Activated T-helper 1 cell treated with anti-CD3 and anti-CD28 coated beads, Interleukin-12 subunit alpha, Interleukin-12 subunit beta, Interleukin-2, Interleukin-4 antibody, amounts not matched to agents 30 ng/mL and 10 ng/mL and 1 ng/mL, durations not matched to agents 14 hours and 24 hours and 36 hours (primary cell): ENCODE measurements at places on chromosomes 2 and 18. TPM values are rescaled to one million over a fixed set of nuclear protein-coding genes. Genes with fewer than 3 reads are reported as not detected.

TTC31 gene
- 30.2 and 32.2 TPM in 2 replicates for total RNA-seq

DNA sequence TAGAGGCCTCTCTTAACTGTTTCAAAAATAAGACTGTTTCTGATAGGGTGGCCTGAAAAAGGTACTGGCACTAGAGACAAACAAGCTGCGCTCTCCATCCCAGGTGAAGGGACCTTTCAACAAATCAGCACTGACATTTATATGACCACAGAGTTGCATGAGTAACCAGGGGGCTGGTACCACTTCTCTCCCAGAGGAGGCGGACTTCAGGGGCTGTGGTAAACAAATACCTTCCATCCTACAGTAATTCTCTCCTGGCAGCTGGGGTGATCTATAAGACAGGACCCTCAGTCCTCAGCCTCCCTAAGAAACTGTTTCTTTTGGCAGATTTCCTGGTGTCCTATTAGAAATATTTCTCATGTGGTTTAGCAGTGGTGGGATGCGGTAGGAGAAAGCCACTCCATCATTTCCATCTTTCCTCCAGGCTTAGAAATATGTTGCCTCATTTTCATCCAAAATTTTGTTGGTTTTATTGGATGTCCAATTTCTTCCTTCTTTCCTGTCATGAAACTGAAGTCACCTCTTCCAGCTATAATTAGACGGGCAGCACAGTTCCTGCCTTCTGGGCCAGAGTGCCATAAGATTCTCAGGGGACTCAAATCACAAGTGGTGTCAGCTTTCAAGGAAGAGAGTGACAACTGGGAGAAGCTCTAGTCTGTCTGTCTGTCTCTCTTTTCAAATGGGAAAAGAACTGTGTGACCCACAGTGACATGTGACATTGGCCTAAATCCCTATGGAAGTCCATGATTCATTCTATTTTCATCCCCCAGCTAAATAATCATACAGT lies 96.4 kb downstream of the CYRIA start:
- DNase-seq = no peak
- H3K27ac ChIP-seq = no peak overlapping the region
- H3K4me1 ChIP-seq = no peaks in the 10 kb centered on the region
- no peak overlapping the region for H3K4me3 ChIP-seq

DNA sequence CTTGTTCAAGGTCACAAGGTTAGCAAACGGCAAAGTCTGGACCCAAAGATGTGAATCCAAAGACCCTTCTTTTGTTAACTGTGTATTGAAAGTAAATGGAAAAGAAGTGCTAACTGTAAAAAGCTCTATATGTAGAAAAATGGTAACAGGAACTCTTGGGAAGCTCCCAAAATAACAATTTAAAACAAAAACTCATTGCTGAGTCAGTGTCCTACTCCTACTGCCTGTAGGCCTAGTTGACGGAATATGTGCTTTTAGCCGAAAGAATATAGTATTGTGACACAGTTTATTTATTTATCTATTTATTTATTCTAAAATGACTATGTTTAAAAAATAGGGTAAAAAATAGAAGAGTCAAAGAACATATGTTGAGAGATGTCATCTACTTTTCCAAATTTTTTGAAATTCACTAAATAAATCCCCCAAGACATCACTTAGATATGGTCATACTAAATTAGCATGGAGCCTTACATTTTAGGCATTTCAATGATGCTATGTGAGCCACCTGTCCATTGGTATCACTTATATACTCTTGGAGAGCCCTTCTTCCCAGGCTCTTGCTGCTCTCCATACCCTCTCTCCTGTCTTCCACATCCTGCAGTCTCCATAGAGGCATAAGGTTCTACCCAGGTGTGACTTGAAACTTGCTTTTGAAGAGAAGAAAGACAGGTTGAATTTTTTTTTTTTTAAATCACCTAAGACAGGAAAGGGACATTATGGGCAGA lies 13.7 kb downstream of the COL5A2 start:
- H3K27me3 ChIP-seq = no peaks in the 10 kb centered on the region
- no peak for DNase-seq
- no peak overlapping the region for H3K27ac ChIP-seq

DNA sequence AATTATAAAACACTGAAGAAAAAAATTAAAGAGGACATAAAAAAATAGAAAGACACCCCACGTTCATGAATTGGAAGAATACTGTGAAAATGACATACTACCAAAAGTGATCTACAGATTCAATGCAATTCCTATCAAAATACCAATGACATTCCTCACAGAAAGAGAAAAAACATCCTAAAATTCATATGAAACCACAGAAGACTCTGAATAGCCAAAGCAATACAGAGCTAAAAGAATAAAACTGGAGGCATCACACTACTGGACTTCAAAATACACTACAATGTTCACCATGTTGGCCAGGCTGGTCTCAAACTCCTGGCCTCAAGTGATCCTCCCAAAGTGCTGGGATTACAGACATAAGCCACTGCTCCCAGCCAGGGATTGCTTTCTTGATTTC lies 56.3 kb downstream of the TLK1 start:
- H3K36me3 ChIP-seq = peaks cover 27% of the 10 kb centered on the region
- H3K27me3 ChIP-seq = no peaks in the 10 kb centered on the region
- H3K4me1 ChIP-seq = peaks cover 29% of the 10 kb centered on the region
- no peak overlapping the region for H3K27ac ChIP-seq

DNA sequence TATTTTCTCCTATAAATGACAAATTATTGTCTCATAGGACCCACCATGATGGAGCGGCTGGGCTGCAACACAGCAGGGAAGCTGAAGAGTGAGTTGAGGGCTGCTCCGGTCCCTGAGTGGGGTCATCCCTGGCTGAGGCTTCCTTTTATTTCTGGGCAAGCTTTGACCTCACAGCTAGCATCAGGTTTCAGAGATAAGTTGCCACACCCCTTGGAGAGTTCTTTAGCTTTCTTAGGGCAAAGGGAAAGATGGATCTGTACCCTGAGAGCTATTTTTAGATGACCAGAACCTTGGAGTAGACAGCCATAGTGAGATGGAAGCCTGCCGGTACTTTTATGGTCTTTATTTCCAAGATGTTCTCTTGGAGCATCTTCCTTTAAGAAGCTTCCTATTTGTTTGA lies 11.5 kb downstream of the MYL1 start:
- H3K4me3 ChIP-seq = no peak overlapping the region
- H3K36me3 ChIP-seq = no peaks in the 10 kb centered on the region
- DNase-seq = no peak
- H3K27me3 ChIP-seq = no peaks in the 10 kb centered on the region
- H3K27ac ChIP-seq = no peak overlapping the region

HRH4 gene
- 1.7 and 1.9 TPM in 2 replicates for total RNA-seq

FBXO48 gene
- 1.3 and 1.4 TPM in 2 replicates for total RNA-seq

- no peaks in the 10 kb centered on the region for H3K4me1 ChIP-seq
- no peak overlapping the region for H3K4me3 ChIP-seq
- no peak for DNase-seq
- no peak overlapping the region for H3K27ac ChIP-seq
Measured at GRCh38 chr2:220154304-220154703, 526.9 kb downstream of the SLC4A3 start.

GRCh38 chr2:134537121-134537520 lies 181.7 kb downstream of the TMEM163 start:
- DNase-seq = no peak
- H3K27ac ChIP-seq = no peak overlapping the region
- H3K4me3 ChIP-seq = no peak overlapping the region
- no peaks in the 10 kb centered on the region for H3K36me3 ChIP-seq

NFU1 gene
- total RNA-seq = 29.3 and 29.8 TPM in 2 replicates

GRCh38 chr18:12333506-12334290 lies 25.7 kb downstream of the TUBB6 start:
- H3K27me3 ChIP-seq = no peaks in the 10 kb centered on the region
- peaks cover 24% of the 10 kb centered on the region for H3K36me3 ChIP-seq

DNA sequence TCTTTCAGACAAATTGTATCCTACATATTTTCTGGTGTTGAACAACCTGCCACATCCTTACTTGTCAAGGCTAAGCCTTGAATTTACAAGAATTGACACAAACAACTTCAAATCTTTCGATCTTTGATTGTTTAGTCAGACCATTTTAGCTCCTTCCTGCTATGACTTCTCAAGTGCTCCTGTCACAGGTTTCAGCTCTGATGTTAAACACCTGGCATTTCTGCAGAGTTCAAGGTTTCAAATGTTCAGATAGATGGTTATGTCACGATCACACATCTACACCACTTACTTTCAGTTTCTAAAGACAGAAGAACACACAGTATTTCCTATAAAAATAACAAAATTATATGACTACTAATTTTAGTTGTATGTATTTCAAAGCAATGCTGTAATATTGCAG lies 84.0 kb downstream of the RND3 start:
- DNase-seq = no peak
- H3K4me3 ChIP-seq = no peak overlapping the region
- no peak overlapping the region for H3K27ac ChIP-seq
- H3K4me1 ChIP-seq = no peaks in the 10 kb centered on the region
- no peaks in the 10 kb centered on the region for H3K27me3 ChIP-seq

TEKT4 gene
- total RNA-seq = 0.27 and 0.29 TPM in 2 replicates

LRRC30 gene
- not detected in 2 replicates for total RNA-seq

GRCh38 chr2:28389399-28390240 lies 3.0 kb upstream of the FOSL2 start:
- peak overlapping the region; percentile 69 for H3K4me3 ChIP-seq
- peak overlapping the region; percentile 94 for H3K27ac ChIP-seq
- H3K27me3 ChIP-seq = no peaks in the 10 kb centered on the region
- no peak for DNase-seq

GRCh38 chr2:23617811-23618215 lies 232.8 kb downstream of the KLHL29 start:
- H3K27me3 ChIP-seq = peaks cover 3% of the 10 kb centered on the region
- no peaks in the 10 kb centered on the region for H3K36me3 ChIP-seq
- DNase-seq = no peak
- H3K4me1 ChIP-seq = peaks cover 8% of the 10 kb centered on the region
- no peak overlapping the region for H3K27ac ChIP-seq

- no peak overlapping the region for H3K4me3 ChIP-seq
- H3K27ac ChIP-seq = no peak overlapping the region
- H3K36me3 ChIP-seq = no peaks in the 10 kb centered on the region
Measured at GRCh38 chr2:203697190-203697589, 9.2 kb upstream of the CD28 start.

GRCh38 chr2:127175751-127176354 lies 44.2 kb downstream of the CYP27C1 start:
- DNase-seq = no peak
- H3K27me3 ChIP-seq = peaks cover 2% of the 10 kb centered on the region
- H3K36me3 ChIP-seq = no peaks in the 10 kb centered on the region
- H3K4me1 ChIP-seq = no peaks in the 10 kb centered on the region
- no peak overlapping the region for H3K4me3 ChIP-seq

- DNase-seq = no peak
- no peaks in the 10 kb centered on the region for H3K4me1 ChIP-seq
- no peaks in the 10 kb centered on the region for H3K36me3 ChIP-seq
- H3K4me3 ChIP-seq = no peak overlapping the region
- no peaks in the 10 kb centered on the region for H3K27me3 ChIP-seq
- H3K27ac ChIP-seq = no peak overlapping the region
Measured at GRCh38 chr2:60247471-60247870, 306.0 kb downstream of the BCL11A start.

VWA3B gene
- not detected in 2 replicates for total RNA-seq

- H3K27ac ChIP-seq = no peak overlapping the region
- no peak overlapping the region for H3K4me3 ChIP-seq
Measured at GRCh38 chr2:230007931-230008707, 60.6 kb downstream of the SLC16A14 start.

DNA sequence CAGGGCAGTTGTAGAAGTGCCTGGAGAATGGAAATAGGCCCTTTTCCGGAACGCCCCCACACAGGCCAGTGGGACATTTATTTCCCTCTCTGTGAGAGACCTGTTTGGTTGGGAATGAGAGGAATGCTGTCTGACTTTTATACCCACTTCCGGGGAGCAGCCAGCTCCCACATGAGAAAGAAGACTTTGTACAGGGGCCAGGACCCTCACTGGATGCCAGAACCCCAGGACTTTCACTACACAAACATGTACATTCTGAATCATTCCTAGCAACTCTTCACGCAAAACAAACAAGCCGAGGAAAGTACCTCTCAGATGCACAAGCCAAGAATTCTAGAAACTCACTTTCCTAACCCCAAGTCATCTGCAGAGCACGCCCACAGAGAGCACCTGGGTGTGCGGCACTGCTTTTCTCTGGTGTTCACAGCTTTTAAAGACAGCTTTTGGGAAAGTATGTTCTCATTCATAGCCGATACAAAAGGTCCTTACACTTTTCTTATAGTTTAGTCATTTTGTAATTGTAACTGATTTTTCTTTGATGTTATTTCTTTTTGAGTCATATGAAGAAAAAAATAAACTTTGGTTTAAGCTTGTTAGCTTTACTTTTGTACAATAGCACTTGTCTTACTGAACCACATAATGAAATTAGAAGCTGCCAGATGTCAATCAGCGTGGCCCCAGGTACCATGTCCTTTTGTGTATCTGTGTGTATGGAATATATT lies 856.1 kb upstream of the ID2 start:
- peak; percentile 55 for DNase-seq

DNA sequence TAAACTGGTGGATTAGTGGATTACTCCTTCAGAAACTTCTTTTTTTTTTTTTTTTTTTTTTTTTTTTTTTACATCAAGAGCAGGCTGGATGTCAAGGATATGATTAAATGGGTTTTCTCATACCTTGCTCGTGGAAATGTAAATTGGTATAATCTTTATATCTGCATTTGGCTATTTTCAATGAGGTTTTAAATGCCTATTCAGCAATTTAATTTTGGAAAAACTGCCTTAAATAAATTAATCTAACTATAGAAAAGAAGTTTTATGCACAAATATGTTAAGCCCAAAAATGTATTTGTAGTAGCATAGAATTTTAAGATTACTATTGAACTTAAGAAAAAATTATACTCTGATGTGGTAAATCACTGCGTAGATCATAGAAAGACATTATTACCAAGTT lies 11.4 kb upstream of the GAREM1 start:
- H3K4me1 ChIP-seq = no peaks in the 10 kb centered on the region
- no peaks in the 10 kb centered on the region for H3K36me3 ChIP-seq
- peaks cover 16% of the 10 kb centered on the region for H3K27me3 ChIP-seq
- no peak overlapping the region for H3K27ac ChIP-seq
- DNase-seq = no peak

- H3K4me3 ChIP-seq = no peak overlapping the region
- peaks cover 42% of the 10 kb centered on the region for H3K36me3 ChIP-seq
- no peak overlapping the region for H3K27ac ChIP-seq
- DNase-seq = no peak
- H3K4me1 ChIP-seq = no peaks in the 10 kb centered on the region
Measured at GRCh38 chr2:232854082-232854481, 16.0 kb upstream of the SNORC start.

- DNase-seq = no peak
- peaks cover 3% of the 10 kb centered on the region for H3K27me3 ChIP-seq
- H3K4me1 ChIP-seq = peaks cover 61% of the 10 kb centered on the region
- H3K36me3 ChIP-seq = peaks cover 22% of the 10 kb centered on the region
- peak overlapping the region; percentile 94 for H3K4me3 ChIP-seq
Measured at GRCh38 chr2:98607741-98608115, 584 bp downstream of the COA5 start.

DNA sequence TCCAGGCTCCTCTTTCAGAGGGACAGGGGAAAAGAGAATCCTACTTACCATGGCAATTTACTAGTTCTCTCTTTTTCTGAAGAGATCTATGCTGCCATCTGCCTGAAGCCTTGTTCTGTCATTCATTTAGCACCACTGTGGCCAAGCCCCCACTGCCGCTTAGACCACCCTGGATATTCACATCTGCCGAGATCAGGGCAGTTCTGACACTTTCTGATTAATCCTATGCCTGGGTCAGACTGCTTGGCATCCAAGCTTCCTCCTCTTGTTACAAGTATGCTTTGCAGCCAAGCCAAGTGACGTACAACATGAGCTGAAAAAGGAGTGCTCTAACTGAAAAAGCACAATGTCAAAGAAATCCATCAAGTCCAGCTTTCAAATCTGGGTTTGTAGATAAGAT lies 332.6 kb downstream of the SUCLG1 start:
- H3K4me3 ChIP-seq = no peak overlapping the region
- H3K36me3 ChIP-seq = no peaks in the 10 kb centered on the region
- no peak overlapping the region for H3K27ac ChIP-seq
- no peaks in the 10 kb centered on the region for H3K4me1 ChIP-seq
- DNase-seq = no peak
